ENCODE measurements at places on chromosomes 1 and 21. TPM values are rescaled to one million over a fixed set of nuclear protein-coding genes. Genes with fewer than 3 reads are reported as not detected.

GRCh38 chr1:21824926-21825325 lies 12.9 kb downstream of the LDLRAD2 start:
- no peaks in the 10 kb centered on the region for H3K27me3 ChIP-seq
- H3K36me3 ChIP-seq = peaks cover 83% of the 10 kb centered on the region
- no peaks in the 10 kb centered on the region for H3K4me1 ChIP-seq
- no peak for DNase-seq
- H3K27ac ChIP-seq = no peak overlapping the region

DNA sequence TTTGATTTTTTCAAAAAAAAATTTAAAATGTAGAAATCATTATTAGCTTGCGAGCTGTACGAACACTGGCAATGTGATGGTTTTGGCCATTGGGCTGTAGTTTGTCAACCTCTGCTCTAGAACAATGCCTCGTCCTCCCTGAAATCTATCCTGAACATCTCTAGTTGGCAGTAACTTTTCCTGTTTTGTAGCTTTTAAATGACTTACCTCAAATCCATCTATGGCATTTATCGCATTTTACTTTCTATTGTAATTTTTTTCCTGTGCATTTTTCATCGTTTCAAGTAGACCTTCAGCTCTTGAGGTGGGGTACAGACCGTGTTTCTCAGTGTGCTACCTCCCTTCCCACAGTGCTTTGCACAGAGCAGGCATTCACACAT lies 30.4 kb upstream of the A3GALT2 start:
- no peaks in the 10 kb centered on the region for H3K36me3 ChIP-seq
- no peak overlapping the region for H3K27ac ChIP-seq
- H3K4me1 ChIP-seq = peaks cover 32% of the 10 kb centered on the region
- H3K4me3 ChIP-seq = no peak overlapping the region

DNA sequence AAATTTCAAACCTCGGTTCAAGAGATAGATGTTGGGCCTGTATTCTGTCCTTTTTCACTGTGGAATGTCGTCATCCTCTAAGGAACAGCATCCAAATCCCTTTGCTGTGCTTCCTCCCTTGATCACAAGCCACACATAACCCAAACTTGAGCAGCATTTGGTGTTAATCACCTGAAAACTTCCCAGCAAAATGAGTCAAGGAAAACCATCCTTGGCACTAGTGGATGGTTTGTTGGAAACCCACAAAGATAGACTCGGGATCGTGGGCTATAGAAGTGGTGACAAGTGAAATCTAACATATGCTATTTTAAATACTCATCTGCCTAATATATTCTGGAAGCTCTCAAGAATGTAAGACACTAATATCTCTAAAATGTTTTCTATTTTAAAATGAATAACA lies 459.1 kb downstream of the SETD4 start:
- DNase-seq = no peak
- H3K36me3 ChIP-seq = no peaks in the 10 kb centered on the region
- no peaks in the 10 kb centered on the region for H3K4me1 ChIP-seq
- H3K4me3 ChIP-seq = no peak overlapping the region

The CD1D gene
- total RNA-seq = 0.49 TPM

GRCh38 chr1:37147906-37148305 lies 113.6 kb upstream of the GRIK3 start:
- no peaks in the 10 kb centered on the region for H3K36me3 ChIP-seq
- H3K27me3 ChIP-seq = no peaks in the 10 kb centered on the region
- no peak overlapping the region for H3K4me3 ChIP-seq
- H3K4me1 ChIP-seq = no peaks in the 10 kb centered on the region
- H3K27ac ChIP-seq = no peak overlapping the region

GRCh38 chr1:225469051-225469450 lies 41.2 kb upstream of the LBR start:
- H3K4me3 ChIP-seq = no peak overlapping the region
- H3K4me1 ChIP-seq = peaks cover 12% of the 10 kb centered on the region
- no peaks in the 10 kb centered on the region for H3K36me3 ChIP-seq
- no peaks in the 10 kb centered on the region for H3K27me3 ChIP-seq
- DNase-seq = no peak

DNA sequence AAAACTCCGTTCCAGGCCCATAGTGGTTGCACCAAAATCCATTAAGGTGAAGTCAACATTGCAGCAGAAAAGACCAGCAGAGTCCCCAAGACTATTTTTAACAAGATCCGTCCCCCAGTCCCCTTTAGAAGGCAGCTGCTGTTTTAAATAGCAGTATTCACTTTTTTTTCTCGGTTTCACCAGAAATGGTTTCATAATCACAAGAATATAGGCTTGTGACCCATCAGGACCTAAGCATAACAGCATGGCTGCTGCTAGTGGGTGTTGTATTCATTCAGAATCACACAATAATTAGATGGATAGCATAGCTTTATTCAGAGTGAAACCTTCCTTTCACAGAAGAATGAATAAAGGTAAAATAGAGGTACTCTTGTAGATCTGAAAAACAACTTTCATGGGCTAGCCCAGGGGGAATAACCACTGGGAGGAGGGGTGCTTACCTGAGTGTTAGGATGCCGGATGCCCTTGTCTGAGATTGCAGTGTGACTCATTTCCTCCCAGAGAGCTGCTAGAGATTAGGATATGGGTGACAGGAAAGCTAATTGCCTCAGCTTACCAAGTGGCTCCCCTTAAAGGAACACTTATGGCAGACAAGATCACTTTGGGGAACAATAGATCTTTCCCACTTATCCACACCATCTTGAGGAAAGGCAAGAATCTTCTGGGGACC lies 35.0 kb downstream of the ACKR1 start:
- no peaks in the 10 kb centered on the region for H3K4me1 ChIP-seq
- H3K27me3 ChIP-seq = no peaks in the 10 kb centered on the region
- no peaks in the 10 kb centered on the region for H3K36me3 ChIP-seq
- H3K4me3 ChIP-seq = no peak overlapping the region
- H3K27ac ChIP-seq = no peak overlapping the region

GRCh38 chr1:212247179-212247721 lies 38.0 kb upstream of the PPP2R5A start:
- H3K4me1 ChIP-seq = peaks cover 7% of the 10 kb centered on the region
- no peaks in the 10 kb centered on the region for H3K36me3 ChIP-seq
- no peak for DNase-seq
- no peak overlapping the region for H3K4me3 ChIP-seq
- H3K27ac ChIP-seq = peak overlapping the region; percentile 13

The HUNK gene
- total RNA-seq = 0.74 TPM

GRCh38 chr1:16630661-16631247 lies 17.4 kb upstream of the NBPF1 start:
- H3K36me3 ChIP-seq = no peaks in the 10 kb centered on the region
- DNase-seq = peak; percentile 99
- H3K27ac ChIP-seq = no peak overlapping the region
- H3K27me3 ChIP-seq = no peaks in the 10 kb centered on the region
- no peak overlapping the region for H3K4me3 ChIP-seq
- H3K4me1 ChIP-seq = no peaks in the 10 kb centered on the region

The AMY2B gene
- total RNA-seq = 25.0 TPM

DNA sequence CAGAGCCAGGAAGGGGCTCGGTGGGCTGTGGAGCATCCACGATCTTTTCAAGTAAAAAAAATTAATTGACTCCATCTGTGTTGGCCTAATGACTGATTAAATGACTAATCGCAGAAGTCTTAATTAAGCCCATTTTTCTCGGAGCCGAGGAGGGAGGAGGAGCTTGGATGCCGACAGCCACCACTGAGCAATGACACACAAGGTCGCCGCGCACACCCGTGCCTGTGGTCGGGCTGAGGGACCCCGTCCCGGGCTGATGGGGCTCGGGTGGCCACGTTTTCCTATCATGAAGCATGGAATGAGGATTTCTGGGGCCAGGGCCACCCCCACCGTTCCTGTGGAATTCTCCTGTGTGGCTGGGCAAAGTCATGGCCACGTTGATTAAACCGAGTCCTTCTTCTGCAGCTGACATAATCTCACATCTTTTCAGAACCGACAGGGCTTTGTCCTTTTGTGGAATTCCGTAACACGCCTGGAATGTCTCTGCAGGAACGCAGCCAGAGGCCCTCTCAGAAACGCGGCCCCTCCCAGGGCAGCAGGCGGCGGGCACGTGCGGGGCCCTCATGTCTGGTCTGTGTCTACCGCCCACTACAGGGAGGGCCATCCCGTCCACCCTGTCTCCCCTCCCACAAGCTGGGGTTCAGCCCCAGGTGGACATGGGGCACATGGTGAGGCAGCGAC lies 60.7 kb downstream of the MORN1 start:
- H3K27ac ChIP-seq = peak overlapping the region; percentile 74
- peak overlapping the region; percentile 22 for H3K4me3 ChIP-seq
- H3K36me3 ChIP-seq = no peaks in the 10 kb centered on the region
- no peaks in the 10 kb centered on the region for H3K27me3 ChIP-seq
- H3K4me1 ChIP-seq = peaks cover 31% of the 10 kb centered on the region
- no peak for DNase-seq
